ENCODE measurements at places on chromosomes 4 and X.

DNA sequence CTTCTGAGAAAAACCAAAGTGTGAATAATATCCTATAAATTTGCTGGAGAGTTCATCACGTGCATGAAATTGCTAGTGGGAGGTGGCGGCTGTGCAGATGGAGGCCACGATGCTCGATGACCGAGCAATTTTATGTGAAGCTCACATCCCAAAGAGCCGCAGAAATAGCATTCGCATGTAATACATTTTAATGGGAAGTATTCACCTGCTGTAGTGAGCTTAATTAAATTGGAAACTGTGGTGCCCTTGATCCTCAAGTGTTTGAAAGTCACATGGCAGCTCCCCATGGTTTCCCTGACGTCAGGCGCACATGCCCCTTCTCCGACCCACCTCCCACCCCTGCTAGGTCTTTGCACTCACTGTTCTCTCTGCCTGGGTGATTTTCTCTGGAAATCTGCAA is 136.8 kb downstream of the STK32B start:
- DNase-seq = no peak

DNA sequence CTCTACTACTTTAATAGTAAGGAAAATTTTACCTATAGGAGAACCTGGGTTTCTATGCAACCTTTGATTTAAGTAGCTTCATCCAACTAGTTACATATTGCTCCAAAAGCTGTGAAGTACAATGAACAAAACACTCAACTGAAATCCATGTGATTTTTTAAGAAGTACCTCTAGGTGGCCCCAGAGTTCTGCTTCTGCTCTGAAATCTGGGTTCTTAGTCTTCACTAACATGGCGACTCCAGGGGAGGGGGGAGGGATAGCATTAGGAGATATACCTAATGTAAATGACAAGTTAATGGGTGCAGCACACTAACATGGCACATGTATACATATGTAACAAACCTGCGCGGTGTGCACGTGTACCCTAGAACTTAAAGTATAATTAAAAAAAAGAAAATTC is 73.4 kb upstream of the MAGEB2 start:
- DNase-seq = no peak

DNA sequence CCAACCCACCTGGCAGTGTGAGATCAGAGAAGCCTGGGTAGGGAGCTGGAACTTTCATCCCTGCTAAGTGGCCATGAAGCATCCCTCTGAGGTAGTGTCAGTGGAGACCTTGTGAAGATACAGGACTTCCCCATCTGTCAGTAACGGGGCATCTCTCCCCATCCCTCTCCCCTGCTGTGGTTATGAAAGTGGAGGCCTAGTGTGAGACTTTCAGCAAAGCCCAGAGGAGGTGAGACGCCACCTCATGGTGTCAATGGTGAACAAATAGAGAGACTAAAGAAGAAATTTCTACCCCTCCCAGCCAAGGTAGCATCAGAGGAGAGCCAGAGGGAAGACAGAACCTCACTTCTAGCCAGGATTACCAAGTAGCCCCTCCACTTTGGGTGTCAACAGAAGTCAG is 150.2 kb downstream of the VEGFC start:
- DNase-seq = no peak

DNA sequence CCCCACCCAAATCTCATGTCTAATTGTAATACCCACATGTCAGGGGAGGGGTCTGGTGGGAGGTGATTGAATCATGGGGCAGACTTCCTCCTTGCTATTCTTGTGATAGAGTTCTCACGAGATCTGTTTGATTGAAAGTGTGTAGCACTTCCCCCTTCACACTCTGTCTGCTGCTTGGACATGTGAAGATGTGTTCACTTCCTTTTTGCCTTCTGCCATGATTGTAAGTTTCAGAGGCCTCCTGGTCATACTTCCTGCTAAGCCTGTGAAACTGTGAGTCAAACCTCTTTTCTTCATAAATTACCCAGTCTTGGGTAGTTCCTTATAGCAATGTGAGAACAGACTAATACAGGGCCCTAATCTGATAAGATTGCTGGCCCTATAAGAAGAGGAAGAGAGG is 1514.8 kb downstream of the RPA4 start:
- DNase-seq = no peak

GRCh38 chrX:93422693-93423092 is 250.7 kb downstream of the NAP1L3 start:
- DNase-seq = no peak

DNA sequence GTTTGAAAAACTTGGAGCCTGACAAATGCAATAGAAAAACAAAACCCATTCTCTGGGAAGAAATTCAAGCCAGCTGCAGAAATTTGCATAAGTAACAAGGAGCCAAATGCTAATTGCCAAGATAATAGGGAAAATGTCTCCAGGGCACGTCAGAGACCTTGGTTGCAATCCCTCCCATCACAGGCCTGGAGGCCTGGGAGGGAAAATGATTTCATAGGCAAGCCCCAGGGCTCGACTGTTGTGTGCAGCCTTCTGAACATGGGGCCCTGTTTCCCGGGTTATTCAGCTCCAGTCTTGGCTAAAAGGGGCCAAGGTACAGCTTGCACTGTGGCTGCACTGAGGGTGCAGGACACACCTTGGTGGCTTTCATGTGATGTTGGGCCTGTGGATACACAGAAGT is 760.4 kb upstream of the PABPC4L start:
- no peak for DNase-seq

DNA sequence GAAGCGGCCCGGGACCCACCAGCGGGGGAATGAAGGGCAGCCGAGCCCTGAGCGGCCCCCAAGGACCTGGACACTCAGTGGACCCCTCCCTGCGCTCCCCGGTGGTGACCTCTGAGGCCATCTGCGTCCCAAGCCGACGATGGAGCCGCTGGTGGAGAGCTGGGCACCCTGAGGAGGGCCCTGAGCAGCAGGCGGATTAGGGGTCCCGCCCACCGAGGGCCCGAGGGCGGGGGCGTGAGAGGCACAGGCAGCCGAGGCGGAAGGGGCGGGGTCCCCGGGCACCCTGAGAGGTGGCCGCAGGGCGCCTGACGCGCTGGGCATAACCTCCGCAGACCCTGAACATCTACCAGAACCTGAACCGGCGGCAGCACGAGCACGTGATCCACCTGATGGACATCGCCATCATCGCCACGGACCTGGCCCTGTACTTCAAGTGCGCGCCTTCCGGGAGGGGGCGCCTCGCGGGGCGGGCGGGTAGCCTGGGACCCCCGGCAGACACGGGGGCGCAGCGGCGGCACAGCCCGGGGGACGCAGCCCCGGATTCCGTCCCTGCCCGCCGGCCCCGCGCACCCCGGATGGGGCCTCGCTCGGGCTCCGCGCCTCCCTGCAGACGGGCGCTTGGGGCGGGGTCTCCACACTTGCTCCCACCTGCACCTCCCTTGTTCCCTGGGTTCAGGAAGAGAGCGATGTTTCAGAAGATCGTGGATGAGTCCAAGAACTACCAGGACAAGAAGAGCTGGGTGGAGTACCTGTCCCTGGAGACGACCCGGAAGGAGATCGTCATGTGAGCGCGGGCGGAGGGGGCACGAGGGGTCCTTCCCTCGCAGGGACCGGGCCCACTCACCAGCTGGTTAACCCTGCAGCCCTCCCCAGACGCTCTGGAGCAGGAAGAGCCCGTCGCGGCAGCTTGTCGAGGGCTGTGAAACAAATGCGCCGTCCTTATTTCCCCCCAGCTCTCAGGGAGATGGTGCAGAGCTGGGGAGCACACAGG is 10.3 kb downstream of the ATP5ME start:
- DNase-seq = no peak

- DNase-seq = no peak
Measured at GRCh38 chrX:360496-361150, 26.1 kb downstream of the PPP2R3B start.

DNA sequence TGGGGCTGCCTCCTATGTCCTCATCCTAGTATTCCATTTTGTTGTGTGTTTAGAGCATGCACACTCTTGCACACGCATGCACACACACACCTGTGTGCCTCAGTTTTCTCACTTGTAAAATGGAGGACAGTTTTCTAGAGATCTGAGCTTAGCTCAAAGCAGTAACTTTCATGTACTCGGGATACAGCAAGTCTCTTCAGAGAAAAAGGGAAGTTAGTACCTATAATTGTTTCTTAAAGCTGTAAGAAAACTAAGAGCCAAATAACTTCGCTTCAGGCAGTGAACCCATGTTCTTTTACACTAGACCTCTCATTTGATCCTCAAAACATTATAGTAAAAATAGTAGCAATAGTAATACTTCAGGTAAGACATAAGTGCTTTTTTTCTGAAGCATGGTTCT is 49.6 kb downstream of the KIT start:
- DNase-seq = no peak

DNA sequence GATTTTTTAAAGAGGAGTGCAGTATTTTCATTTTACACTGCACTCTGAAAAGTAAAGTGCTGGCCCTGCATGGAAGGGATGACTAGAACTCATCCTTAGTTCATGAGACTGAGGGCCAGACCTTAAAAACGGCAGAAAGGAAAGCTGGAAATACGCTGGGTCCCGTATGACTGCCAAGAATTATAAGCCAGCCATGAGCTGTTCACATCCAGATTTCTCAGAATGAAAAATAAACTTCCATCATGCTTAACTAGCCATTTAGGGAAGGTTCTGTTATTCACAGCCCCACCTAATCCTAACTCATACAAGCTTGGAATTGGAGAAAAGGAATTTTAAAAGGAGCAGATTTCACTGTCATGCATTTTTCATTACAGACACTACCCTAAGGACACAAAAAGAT is 894.4 kb downstream of the FAT4 start:
- no peak for DNase-seq

GRCh38 chrX:69022430-69022829 is 142.8 kb downstream of the PJA1 start:
- DNase-seq = no peak

- DNase-seq = no peak
Measured at GRCh38 chr4:39505581-39505980, 21.7 kb downstream of the UGDH start.

GRCh38 chrX:154724993-154725756 is 25.7 kb downstream of the GAB3 start:
- DNase-seq = no peak

GRCh38 chr4:67684839-67685531 is 16.0 kb downstream of the UBA6 start:
- no peak for DNase-seq

GRCh38 chrX:134936542-134936941 is 54.2 kb upstream of the SMIM10 start:
- no peak for DNase-seq

- DNase-seq = no peak
Measured at GRCh38 chr4:142960867-142961644, 115.0 kb upstream of the INPP4B start.

DNA sequence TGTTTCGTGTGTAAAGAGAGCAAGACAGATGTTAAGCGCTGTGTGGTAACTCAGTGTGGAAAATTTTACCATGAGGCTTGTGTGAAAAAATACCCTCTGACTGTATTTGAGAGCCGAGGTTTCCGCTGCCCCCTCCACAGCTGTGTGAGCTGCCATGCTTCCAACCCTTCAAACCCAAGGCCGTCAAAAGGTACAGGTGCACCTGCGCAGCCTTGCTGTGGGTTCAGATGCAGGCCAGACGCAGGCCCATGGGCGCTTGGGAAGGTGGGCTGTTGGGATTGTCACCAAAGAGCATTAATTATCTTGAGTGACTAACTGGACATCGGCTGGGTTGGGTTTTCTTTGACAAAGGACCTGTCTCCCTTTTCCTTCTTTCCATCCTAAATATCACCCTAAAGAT is 55.4 kb downstream of the NELFA start:
- no peak for DNase-seq

DNA sequence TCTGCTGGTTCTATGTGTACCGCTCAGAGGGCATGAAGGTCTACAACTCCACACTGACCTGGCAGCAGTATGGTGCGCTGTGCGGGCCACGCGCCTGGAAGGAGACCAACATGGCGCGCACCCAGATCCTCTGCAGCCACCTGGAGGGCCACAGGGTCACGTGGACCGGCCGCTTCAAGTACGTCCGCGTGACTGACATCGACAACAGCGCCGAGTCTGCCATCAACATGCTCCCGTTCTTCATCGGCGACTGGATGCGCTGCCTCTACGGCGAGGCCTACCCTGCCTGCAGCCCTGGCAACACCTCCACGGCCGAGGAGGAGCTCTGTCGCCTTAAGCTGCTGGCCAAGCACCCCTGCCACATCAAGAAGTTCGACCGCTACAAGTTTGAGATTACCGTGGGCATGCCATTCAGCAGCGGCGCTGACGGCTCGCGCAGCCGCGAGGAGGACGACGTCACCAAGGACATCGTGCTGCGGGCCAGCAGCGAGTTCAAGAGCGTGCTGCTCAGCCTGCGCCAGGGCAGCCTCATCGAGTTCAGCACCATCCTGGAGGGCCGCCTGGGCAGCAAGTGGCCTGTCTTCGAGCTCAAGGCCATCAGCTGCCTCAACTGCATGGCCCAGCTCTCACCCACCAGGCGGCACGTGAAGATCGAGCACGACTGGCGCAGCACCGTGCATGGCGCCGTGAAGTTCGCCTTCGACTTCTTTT is 32.2 kb downstream of the WFS1 start:
- DNase-seq = no peak

- no peak for DNase-seq
Measured at GRCh38 chrX:48511560-48511959, 2.8 kb downstream of the PORCN start.

DNA sequence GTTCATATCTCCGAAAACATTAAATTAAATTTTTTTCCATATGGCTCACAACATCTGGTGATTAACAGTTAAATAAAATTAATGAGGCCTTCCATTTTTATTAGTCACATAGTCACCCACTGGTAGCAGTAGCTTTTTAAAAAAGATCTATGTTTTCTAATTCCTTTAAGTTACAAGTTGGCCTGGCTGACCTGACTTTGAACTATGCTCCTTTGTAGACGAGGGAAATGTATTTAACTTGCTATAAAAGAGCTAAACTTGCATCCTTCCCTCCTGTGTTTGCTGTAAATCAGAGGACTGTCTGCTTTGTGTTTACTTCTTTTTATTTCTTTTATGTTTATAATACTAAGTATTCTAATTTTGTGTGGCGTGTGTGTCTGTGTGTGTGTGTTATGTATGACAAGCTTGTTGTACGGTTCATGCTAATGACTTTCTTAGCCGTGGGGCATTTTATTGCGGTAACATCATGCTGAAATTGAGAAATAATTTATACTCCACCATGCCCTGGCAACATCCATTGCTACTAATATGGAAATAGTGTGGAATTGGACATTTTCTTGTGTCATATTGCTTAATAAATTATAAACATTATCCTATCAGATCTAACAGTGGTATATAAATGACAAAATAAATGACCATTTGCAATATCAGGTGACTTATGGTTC is 241.7 kb downstream of the SNCA start:
- DNase-seq = no peak

- no peak for DNase-seq
Measured at GRCh38 chrX:17007134-17007768, 60.8 kb downstream of the REPS2 start.

DNA sequence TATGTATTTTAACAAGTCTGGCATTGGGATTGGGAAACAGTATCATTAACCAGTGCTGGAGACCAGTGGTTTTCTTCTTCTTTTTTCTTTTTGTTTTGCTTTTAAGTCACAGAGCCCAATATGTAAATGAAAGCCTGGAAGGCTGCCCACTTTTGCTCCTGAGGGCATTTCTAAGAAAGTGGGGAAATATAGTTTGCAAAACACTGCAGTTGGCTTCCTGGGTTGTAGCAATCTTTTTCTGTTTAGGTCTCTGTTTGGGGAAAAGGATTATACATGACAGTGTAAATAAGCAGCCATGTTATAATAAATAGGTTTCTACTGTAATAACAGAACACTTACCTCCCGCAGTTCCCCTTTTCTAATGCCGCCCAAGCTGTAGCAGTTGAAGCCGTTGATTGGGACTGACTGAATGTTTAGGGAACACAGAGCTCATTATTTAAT is 105.5 kb downstream of the TMEM164 start:
- no peak for DNase-seq

- DNase-seq = no peak
Measured at GRCh38 chr4:170675568-170676262, 586.0 kb upstream of the AADAT start.
